ENCODE measurements at places on chromosomes 6 and 20.

GRCh38 chr20:25275813-25276532 lies 28.1 kb downstream of the PYGB start:
- DNase-seq = no peak

DNA sequence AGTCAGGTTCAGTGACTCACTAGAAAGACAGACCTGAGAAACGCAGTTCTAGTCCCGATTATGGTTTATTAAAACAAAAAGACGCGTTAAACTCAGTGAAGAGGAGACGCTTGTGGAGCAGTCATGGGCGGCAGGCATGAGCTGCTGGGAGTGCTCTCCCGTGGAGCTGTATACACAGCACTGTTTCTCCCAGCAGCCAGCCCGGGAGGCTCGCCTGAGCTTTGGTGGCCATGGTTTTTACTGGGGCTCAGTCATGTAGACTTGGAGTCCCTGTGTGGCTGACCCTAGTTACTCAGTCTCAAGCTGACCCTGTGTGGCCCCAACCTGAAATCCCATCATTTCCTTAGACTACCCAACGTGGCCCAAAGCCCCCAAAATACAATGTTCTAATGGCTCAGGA lies 41.2 kb upstream of the BHLHE23 start:
- DNase-seq = no peak

DNA sequence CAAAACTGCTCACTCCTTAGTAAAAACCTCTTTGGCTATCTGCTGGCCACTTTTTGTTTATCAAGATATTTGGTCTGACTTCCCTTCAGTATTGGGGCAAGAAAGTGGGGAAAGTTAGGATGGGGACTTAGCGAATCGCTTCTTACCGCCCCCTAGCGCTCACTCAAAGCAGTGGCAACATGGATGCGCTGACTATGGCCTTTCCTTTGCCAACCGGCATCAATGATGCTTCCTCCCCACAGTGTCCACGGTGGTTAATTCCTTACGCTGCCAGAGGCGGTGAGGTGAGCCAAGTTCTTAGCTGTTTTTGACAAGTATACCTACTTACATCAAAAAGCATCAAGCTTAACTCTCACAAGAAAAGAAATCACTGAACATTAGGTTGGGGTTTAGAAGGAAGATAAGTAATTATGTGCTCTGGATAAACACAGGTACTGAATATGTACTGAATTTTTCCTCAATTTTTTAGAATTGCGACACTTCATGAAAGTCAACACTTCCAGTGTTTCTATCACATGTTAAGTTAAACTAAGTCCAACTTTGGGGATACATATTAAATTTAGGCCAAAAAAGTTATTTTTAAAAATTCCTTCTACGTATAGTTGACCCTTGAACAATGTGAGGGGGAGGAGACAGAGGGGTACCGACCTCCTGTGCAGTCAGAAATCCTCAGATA lies 86.7 kb downstream of the GMDS start:
- no peak for DNase-seq

DNA sequence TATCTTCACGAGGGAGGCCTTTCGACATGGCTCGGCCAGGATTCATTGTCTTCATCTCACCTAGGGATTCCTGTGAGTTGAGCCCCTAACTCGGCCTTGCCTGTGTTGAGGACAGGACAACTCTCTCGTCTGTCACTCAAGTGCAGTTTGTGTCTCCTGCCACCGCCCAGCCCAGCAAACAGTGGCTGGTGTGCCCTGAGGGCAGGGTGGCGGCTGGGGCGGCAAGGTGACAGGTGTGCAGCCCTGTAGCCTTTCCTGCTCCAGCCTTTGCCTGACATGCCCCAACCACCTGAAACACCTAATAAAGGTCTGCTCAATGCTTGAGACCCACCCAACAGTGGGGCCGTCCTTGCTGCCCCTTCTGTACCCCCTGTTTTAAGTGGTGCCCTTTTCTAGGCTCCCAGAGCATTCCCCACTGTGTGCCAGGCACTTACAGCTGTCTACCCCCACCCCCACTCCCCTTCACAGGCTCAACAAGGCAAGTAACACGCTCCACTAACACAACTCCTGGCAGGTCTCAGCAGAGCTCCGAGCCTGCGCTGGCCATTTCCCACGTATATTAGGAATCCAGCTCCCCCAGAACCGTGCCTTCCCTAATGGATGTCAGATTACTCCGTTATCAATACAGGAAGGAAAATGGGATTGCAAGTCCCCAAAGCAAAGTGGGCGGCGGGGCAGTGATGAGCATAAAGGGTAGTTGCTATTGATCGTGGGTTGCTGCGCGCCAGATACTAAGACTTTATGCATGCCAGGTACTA lies 17.7 kb downstream of the GFRA4 start:
- no peak for DNase-seq

DNA sequence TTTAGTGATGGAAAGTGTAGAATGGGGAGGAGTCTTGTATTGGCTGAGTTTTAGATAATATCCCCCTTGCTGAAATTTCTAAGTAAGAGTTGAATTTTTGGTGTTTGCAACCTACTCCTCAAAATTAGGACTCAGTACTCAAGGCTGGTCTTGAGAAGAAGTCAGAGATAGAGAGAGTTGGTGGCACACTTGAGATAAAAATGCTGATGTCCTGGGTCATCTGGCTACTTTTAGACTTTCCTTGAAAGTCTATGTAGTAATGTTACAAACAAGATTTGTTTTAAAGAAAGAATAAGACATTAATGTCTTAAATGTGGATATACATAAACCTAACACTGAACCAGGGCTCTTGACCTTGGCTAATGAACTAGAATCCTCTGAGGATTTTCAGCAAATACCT lies 62.5 kb upstream of the MLIP start:
- DNase-seq = no peak

DNA sequence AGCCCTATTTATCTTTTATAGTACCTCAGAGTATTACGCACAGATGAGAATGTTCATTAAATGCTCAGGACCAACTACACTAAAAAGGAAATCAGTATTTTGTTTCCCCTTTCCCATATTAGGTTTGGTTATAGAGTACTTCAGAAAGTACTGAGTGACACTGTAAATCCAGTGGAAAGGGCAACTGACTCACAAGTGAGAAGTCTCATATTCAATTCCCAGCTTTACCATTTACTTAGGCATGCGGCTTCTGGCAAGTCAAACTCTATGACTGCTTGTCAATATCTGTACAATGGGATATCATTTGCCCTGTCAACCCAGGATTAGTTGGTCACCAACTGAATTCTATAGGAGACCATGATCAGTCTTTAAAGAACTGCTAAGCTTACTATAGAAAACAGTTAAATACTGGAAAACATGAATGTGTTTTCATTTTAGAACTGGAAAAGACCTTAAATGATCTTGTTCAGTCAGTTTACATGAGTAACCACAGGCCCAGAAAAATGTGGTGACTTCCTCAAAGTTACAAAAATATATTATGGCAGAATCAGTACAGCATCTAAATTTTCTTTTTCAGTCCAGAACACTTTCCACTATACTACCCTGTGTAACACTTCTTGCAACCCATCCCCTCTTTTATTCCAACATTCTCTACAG lies 3.6 kb downstream of the MAP3K7 start:
- DNase-seq = no peak

Measured in NCI-H524 (cell line).